Kasumi-1 (cell line): ENCODE measurements at places on chromosomes 6 and 20.
A peak's percentile ranks its signal among the peaks of the same experiment; 100 is the strongest.

DNA sequence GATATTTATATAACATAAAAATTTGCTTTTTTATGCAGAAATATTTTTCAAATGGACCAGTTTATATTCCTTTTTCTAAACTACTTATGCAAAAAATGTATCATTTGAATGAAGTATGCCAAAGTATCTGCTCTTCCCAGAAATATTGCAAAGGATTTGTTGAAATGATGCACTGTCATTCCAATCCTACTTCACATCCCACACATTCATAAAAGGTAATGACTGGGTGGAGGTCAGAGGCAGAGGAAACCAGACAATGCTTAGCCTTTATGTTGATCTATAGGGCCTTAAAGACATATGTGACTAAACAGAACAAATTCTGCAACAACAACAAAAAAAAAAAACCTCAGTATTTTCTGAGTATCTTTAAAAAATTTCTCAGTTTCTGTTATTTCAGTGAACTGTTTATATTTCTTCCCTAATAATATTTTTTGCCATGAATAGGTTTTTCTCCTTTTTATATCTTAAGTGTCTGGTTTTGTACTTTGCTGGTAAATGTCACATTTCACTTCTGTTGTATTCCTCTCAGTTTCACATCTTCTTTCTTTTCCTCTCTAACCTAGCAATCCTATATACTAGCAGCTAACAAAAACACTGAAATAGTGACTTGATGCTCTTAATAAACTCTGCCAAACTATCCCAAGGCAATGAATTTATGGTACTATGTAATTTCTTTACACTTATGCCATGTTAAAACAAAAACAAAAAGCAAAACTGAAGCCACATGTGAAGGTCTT is 374.1 kb downstream of the BCKDHB start:
- no peak for DNase-seq

- DNase-seq = peak; percentile 14
These were observed 480.7 kb downstream of the RFPL4B start for GRCh38 chr6:112827793-112828192.

DNA sequence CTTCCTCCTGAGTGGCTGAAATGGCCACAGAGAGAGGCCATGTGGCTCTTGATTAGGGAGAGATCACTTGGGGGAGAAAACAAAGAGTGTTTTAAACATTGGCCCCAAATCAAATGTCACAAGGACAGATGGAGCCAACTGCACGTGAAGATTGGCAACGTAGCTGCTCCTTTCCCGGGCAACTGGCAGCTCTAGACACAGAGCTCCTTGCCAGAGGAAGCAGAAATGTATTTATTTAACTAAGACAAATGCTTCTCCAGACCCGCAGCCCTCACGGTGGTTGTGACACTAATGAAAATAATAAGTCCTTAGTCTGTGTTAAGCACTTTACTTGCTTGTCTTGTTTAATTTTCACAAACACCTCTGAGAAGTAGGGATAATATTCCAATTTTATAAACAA is 49.6 kb upstream of the DSN1 start:
- DNase-seq = no peak

GRCh38 chr20:47985092-47985850 is 200.0 kb upstream of the SULF2 start:
- DNase-seq = no peak

DNA sequence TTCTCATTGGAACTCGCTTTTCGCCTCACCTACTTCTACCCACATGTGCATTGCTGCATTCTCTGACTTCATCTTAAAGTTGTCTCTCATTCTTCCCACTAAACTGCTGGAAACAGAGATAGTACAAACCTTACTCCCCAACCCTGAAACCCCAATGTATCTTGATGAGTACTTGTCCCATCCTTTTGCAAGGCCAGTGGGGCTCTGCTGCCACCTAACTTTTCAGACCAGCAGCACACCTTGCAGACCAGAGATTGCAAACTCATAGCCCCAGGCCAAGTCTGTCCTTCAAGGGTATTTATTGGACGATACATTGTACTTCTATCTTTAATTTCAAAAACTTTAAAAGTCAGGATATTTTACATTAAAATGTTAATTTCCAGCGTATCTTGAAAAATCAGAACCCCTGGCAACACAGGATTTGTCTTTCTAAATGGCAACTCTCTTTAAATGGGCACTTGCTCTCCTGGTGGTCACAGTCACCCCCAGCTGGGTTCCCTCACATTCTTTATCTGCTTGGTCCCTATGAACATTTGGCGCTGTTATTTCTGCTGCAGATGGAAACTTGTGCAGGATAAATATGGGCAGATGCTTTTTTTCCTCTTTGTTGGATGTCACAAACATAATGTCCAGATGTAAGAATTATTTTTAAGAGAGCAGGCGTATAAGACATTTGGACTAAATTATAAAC is 83.9 kb downstream of the SOD2 start:
- peak; percentile 1 for DNase-seq
